IPS DF 6.9 (cell line): ENCODE measurements at places on chromosomes 2 and 18.

- no peak for DNase-seq
Measured at GRCh38 chr2:66318009-66318561, 116.8 kb upstream of the MEIS1 start.

GRCh38 chr2:80057956-80058355 lies 246.6 kb downstream of the LRRTM1 start:
- no peak for DNase-seq

DNA sequence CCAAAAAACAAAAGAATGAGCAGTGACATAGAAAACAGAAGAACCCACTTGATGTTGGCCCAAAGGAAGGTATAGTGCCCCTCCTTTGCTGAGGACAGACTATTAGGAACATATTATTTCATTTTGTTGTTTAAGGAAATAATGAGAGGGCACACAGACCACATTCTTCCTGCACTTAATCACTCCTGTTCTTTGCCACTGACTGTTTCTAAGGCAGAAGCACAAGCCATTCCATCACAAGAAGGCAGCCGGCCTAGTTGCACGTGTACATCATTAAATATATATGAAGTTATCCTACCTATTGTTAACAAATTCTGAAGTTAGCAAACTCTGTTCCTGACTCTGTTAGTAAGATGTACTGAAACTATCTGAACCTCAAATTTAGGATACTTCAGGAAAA lies 110.0 kb downstream of the LNPK start:
- no peak for DNase-seq

DNA sequence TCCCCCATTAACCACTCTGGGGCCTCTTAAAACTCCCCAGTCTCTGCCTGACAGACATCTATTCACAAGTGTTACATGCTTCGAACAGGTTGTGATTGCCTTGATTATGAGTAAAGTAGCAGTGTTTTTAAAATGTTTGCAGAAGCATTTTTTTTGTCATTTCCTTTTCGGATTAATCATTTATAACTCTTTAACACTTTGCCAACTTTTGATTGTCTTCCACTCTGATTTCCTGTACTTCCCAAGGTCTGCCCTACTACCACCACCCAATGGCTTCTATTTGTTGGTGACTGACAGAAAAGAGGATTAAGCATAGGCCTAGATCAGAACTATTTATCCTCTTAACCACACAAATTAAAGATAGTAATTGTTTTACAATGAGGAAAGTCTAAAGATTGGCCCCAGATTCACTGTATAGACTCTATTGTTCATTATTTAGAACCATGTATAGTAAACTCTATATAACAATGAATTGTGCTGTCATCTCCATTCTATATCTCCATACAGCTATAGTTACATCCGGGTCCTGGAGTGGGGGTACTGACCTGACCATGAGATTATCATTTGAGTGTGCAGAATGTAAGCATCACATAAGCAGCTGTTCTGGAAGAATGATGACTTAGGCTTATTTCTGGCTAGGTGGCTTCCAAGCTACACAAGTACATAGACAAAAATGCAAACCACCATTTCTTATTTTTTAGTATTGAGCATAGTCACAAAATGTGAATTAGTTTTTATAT lies 110.3 kb upstream of the RBMS1 start:
- DNase-seq: no peak

- no peak for DNase-seq
Measured at GRCh38 chr18:69358212-69358895, 42.3 kb upstream of the DOK6 start.

- no peak for DNase-seq
Measured at GRCh38 chr2:103363639-103364038, 601.8 kb downstream of the TMEM182 start.

- DNase-seq: no peak
Measured at GRCh38 chr2:173806761-173807160, 158.4 kb downstream of the SP3 start.

DNA sequence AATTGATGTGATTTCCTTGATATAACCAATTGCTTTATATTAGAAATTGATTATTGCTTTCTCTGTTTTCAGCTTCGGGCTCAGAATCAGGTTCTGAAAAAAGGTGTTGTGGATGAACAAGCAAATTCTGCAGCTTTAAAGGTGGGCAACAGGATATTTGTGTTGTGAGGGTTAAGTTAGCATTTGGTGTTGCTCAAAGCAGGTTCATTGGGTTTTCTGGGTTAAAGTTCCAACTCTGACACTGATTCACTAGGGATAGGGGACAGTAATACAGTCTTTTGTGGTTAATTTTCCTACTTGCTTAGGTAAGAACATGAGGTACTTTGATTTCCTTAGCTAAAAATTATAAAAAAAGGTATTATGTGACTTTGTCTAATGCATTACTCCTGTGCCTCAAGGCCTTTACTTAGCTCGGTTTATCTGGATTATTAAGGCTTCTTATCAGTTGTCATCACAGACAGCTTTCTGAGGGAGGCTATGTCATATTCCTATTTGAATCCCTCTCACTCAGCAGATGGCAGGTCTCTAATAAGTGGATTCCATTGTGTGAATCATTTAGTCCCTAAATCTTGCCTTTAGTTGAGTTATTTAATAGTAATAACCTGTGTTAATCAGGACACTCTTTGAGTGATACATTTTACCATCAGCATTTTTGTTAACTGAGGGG lies 78.9 kb upstream of the STON1 start:
- DNase-seq: no peak

- DNase-seq: no peak
Measured at GRCh38 chr18:49846718-49847470, 33.6 kb upstream of the ACAA2 start.

DNA sequence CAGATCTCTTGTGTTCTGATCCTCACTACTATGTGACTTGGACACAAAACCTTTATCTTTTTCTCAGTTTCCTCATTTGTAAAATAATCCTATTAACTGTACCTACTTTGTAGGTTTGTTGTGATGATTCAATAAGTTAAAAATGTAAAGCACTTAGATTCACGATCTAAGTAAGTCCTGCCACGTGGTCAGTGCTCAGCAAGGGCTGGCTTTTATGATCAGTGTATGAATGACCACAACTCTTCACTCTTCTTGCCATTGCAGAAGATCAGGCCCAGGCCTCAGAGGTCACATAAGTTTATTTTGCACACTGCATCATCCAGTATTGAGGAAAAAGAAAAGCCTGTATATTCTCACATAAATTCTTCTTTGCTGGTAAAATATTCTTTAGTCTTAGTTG lies 1192.5 kb upstream of the ACVR2A start:
- no peak for DNase-seq

- no peak for DNase-seq
Measured at GRCh38 chr2:31236433-31237205, 2.7 kb downstream of the EHD3 start.

GRCh38 chr2:85886141-85886540 lies 2.6 kb downstream of the ST3GAL5 start:
- DNase-seq: no peak

GRCh38 chr2:109433926-109434325 lies 179.8 kb downstream of the SEPTIN10 start:
- DNase-seq: no peak

DNA sequence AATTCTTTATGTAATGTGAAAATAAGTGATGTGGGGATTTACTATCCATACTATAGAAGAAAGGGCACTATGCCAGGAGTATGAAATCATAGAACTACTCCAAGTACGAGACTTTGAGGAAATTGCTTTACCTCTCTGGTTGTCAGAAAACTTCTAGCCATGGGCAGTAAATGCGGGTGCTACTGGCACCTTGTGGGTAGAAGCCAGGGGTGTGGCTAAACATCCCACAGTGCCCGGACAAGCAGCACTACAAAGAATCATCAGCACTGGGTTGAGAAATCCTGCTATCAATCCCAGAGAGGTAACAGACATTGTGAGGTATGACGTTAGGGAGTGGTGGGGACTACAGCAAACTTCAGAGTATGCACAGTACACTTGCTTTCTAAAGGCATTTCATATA lies 453.5 kb upstream of the TNP1 start:
- no peak for DNase-seq

- DNase-seq: no peak
Measured at GRCh38 chr18:54269893-54270844, 852 bp downstream of the POLI start.
